Activated CD8-positive, alpha-beta memory T cell treated with anti-CD3 and anti-CD28 coated beads, Interleukin-2, amount 50 U/mL, for 48 hours (primary cell): ENCODE measurements at places on chromosomes 5 and 9.

DNA sequence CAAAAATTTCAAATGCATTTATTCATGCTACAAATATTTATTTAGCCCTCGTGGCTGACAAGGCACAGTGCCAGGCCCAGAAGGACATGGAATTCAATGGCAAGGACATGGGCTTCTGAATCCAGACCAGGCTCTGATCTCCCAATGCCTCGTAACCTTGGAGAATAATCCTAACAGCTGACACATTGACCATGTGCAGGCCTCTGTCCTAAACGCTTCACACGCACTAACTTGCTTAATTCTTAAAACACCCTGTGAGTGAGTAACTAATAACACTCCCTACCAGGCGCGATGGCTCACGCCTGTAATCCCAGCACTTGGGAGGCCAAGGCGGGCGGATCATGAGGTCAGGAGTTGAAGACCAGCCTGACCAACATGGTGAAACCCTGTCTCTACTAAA is 33.2 kb downstream of the MYO10 start:
- DNase-seq: no peak

DNA sequence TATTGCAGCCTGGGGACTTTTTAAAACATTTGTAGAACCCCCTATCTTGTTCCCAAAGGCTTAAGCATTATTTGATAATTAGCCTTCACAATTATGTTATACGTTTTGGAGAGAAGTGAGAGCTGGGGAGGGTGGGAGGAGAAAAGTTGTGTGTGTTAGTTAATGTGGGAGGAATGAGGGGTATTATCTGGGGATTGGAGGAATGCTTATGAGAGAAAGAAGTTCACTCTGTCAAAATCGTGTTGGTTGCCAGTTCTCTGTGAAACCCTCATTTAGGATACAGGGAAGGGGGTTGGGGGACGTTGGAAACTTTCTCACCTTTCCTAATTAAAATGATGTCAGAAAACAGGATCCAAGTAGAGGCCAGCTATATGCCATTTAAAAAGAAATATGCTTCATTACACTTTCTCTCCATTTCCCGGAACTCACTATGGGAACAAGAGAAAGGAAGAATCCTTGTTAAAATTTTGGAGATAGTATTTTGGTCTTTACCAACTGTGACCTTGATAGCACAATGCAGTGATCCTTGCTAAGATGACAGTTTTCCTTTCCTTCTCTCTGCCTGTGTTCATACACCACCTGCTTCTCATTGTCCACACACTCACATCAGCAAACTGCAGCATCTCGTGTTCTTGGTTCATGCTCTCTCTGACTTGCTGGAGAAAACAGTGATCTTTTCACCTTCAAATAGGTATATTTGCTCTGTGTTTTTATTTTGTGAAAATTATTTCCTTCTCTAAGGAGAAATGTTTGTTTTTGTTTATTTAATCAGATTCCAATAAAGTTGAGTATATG is 336.7 kb upstream of the CLINT1 start:
- no peak for DNase-seq

GRCh38 chr9:73006986-73007385 is 54.1 kb upstream of the ALDH1A1 start:
- DNase-seq: no peak

DNA sequence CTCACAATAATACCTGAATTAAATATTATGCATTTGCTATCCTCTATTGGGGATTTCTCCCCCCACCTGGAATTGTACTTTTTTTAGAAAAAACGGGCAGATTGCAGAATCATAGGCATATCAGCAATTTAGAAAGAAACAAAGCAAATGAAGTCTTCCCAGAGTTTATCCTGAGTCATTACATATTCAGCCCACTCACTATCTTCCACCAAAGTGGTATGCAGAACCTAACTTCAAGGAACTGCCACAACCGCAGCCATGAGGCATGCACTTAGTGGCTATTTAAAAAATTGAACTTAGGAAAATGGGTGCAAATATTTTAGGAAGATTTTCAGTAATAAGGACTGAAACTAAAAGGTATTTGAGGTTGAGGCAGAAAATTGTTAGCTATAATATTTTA is 48.6 kb downstream of the UBAP1 start:
- DNase-seq: no peak

- no peak for DNase-seq
These were observed 282.4 kb upstream of the ZNF462 start for GRCh38 chr9:106580546-106580945.

DNA sequence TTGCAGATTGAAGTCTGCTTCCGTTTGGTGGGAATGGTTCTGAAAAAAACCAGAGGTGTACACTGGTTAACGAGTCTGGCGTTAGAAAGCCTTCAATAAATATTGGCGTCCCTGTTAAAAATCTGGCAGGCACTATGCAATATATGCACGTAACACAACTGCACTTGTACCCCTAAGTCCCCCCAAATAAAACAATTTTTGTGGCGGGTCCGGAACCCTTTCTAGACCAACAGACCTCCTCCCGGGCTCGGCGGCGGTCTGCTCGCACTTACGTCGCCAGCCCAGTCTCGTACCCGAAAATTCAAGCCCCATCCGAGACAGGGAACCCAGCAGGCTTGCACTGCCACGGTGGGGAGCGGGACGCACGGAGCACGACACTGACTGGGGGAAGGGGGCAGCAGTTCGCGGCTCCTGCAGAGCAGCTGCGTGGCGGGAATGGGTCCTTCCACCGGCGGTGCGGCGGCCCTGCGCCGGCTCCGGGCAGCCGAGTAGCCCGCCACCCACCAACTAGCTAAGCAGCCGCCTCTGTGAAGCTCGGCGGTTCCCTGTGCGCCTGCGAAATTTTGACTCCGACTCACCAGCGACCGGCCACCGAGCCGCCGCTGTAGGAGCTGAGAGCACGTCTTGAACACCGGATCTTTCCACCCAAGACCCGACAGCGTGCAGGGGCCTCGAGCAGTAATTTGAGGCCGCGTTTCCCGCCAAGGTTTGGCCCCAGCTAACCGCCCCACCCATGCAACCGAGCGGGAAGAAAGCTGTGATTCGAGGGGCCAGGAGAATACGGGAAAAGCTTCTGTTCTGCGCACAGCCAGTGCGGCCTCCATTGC is 3.9 kb downstream of the MCIDAS start:
- peak; percentile 64 for DNase-seq

GRCh38 chr5:80591352-80591751 is 21.3 kb upstream of the ANKRD34B start:
- DNase-seq: no peak

DNA sequence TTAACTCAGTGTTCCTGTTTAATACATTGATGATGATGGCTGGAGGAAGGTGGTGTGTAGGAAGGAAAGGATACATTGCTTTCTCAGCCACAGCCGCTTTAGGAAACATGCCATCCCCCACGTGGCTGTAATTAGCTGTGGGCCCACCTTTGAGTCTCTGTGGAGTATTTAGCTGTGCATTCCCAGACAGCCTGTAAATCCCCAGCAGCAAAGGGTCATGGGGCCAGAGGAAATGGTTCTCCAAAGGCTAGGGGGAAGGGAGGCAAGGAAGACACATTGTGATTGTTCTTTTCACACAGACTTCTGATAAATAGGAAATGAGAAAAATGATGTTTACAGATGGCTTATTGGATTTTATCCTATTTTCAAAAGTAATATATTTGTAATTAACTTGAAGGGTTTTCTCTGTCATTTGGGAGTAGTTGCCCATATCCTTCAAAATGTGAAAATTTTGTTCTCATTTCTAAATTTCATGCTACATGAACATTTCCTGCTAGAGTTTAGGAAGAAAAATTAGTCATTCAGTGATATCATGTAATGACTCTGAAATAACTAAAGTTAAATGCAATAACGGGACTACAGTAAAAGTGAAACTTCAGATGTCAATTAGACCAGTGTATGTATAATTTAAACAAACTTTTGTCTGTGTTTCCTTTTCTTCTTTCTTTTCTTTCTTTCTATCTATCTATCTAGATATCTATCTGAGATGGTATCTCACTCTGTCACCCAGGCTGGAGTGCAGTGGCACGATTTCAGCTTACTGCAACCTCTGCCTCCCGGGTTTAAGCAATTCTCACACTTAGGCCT is 24.3 kb upstream of the F2R start:
- DNase-seq: no peak

GRCh38 chr9:125629446-125629845 is 77.6 kb downstream of the MAPKAP1 start:
- no peak for DNase-seq
